ENCODE measurements at places on chromosomes 11 and 22.

- DNase-seq, result no peak
Observed at GRCh38 chr11:130720232-130721022, 195.9 kb downstream of the SNX19 start.

DNA sequence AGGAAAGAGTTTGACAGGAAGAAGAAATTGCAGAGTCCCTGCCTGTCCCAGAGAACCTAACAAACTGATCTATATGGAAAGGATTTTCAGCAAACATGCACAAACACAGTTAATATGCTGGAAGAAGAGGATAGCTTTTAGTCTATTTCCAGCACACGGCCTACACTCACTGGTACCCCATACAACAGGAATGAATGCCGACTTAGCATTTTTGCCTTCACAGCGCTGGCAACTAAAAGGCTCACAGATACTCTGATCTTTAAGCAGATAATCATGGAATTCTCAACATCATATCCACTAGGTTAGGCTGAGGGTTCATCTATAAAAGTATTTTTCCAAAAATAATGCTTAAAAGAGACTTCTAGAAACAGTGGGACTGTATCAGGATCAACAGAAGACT, 9.8 kb upstream of the TUBA8 start:
- no peak for DNase-seq

DNA sequence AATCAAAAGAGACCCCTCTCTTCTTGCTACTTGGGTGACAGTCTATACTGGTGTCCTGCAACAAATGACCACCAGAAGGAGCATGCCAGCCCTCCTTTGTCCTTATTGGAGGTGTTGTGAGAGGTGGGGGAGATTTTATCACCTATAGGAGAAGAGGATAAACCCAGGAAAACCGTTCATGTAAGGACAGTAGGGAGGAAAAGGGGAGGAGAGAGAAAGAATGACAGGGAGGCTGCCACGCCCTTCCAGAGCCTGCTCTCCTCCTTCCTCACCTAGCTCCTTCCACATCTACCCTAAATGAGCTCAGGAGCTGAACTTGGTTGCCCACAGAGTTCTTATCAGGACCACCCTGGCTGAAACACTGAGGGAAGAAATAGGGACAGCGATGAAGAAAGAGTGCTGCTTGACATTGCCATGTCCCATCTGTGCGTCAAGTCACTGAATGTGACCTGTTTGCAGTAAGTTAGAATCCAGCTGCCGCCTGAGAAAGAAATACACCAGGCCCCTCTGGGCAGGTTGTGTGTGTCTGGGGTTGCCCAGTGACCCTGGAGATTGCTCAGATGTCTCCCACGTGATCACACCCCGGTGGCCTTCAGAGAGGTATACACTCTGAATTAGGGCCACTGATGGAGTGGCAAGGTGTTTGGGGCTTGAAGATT, 40.4 kb upstream of the ETS1 start:
- no peak for DNase-seq

DNA sequence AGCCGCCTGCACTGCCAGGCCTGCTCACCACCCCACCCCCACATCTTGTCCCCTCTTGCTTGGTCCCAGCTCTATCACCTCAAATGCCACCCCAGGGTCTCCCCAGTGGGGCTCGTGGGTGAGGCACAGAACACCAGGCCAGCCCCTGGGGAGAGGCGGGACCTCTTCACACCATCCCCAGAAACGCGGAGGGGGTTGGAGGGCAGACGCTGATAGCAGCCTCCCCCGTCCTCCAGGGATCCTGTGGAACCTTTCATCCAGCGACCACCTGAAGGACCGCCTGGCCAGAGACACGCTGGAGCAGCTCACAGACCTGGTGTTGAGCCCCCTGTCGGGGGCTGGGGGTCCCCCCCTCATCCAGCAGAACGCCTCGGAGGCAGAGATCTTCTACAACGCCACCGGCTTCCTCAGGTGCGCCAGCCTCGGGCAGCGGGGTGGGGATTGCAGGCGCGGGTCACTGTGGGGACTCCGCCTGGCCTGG, 5.8 kb downstream of the PKP3 start:
- no peak for DNase-seq

DNA sequence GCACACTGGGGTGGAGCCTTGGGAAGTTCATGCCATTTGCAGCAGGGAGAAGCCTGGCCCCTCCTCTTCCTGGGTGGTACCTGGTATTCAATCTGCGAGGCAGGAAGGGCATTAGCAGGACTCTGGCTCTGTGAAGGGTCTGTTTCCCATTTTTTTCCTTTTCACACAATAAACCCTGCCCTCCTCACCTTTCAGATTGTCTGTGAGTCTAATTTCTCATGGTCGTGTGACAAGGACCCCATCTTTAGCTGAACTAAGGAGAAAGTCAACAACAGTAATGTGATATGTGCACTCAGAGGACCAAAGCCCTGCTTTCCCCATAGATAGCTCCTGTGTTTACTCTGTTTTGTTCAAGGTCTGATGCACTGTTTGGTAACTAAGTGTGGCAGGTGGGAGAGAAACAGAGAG, 26.6 kb upstream of the CASP4 start:
- DNase-seq, result no peak

GRCh38 chr11:15890031-15890713, 466.2 kb downstream of the SOX6 start:
- DNase-seq, result no peak

GRCh38 chr11:65576232-65576866, 496 bp downstream of the EHBP1L1 start:
- no peak for DNase-seq

DNA sequence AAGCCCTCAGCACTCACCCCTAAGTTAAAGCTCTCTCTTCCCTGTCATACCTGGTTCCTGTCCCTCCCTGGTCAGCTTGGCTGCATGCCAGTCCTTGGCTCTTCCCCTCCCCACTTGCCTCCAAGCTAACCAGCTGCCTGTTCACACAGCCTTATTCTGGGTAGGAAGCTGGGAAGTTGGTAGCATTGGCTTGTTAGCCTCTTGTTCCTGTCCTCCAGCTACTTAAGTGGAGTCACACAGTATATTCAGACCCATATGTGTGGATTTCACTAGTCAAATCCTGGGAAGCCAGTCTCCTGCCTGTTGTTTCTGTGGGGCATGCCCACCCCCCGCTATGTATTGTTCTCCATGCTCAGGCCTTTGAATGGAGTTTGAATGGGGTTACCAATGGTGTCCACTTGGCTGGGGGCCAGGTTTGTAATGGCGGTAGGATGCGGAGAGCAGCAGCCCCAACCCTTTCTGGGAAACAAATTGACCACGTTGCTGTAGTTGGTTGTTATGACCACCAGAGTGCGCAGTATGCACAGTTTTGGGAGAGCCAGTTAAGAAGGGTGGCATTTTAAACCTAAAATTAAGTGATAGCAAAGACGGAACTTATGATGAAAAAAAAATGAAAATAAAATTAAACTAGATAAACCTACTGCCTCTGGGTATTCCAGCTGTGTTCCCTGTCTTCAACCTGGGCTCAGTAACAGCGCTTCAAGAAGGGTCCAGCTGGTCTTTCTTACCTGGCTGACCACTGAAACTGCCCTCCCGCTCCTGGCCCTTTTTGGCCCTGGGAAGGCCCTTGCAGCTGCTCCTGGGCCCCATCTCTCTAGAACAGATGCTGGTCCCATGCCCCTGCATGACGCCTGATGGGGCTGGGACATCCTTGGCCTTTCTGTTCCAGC, 10.7 kb upstream of the RPS3 start:
- DNase-seq, result peak; percentile 93

DNA sequence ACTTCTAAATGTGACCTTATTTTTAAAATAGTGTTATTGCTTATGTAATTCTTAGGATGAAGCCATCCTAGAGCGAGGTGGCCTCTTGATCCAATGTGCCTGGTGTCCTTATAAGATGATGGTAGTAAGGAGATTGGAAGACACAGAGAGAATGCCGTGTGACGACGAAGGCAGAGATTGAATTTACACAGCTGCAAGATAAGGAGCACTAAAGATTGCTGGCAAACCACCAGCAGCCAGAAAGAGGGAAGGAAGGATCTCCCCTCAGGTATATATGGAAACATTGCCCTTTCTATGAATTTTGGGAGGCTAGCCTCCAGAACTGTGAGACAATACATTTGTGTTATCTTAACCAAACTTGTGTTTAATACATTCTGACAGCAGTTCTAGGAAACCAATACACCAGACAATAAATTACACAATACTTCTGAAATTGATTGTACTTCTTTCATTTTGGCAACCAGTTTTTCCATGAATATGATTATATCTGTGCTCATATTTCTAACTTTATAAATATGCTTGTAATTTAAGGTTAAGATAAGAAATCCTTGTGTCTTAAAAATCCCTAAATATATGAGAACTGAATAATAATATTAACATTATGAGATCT, 86.3 kb upstream of the VPREB1 start:
- no peak for DNase-seq

- DNase-seq, result peak; percentile 65
Observed at GRCh38 chr22:40289991-40290459, 56.3 kb upstream of the ADSL start.

GRCh38 chr22:27518531-27519340, 282.8 kb downstream of the MN1 start:
- DNase-seq, result no peak

DNA sequence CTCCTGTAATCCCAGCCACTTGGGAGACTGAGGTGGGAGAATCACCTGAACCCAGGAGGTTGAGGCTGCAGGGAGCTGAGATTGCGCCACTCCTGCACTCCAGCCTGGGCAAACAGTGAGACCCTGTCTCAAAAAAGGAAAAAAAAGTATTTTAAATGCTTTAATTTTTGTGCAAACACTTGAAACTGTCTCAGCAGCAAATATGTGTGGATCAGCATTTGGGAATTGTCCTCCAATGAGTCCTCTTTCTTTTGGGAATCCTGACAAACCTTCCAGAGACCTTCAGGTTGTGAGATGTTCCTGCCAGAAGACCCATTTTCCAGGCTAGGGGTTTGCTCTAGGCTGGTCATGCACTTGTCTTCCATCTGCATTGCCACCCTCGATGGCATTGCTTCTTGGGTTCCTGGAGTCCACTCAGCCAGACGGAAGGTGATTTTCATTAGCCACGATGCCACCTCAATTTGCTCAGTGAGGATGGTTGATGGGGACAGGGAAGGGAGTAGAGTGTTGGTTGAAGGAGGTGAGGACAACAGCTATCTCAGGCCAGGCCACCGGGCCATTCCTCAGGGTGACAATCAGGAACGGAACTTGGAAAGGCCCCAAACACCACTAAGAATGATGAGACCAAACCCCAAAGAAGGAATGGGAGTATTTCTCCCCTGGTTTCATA, 55.4 kb downstream of the ST14 start:
- DNase-seq, result no peak

- no peak for DNase-seq
Observed at GRCh38 chr11:113628912-113629311, 77.2 kb downstream of the TMPRSS5 start.

GRCh38 chr11:61125310-61125684, 23.0 kb downstream of the CD5 start:
- DNase-seq, result no peak

GRCh38 chr11:65883786-65884715, 4.2 kb downstream of the FIBP start:
- DNase-seq, result no peak

DNA sequence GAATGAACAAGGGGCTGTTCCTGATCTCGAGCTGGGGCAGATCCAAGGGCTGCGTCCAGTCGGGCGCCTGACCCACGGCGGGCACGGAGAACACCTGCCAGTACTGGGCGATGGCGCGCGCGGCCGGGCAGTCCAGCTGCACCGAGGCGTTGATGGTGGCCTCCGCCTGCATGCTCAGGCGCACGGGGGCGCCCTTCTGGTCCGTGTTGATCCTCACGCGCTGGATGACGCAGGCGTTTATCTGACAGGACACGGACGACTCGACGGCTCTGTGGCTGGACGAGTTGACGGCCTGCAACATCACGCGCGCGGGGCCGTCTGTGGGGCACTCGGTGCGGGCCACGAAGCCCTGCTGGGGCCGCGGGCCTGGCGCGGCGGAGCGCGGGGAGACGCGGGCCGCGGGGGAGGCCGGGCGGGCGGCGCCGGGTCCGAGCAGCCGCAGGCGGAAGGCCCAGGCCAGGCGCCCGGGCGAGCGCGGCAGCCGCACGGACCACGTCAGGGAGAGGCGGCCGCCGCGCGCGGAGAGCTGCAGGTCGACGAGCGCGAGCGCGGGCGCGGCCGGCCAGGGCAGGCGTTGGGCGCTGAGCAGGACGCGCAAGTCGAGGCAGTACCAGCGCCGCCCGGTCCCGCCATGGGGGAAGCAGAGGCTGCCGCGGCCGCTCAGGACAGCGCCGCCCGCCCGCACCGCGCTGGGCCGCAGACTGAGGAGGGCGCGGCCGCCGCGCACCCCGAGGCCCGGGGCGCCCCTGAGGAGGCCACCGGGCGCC, 511 bp downstream of the PKDREJ start:
- DNase-seq, result peak; percentile 79

GRCh38 chr11:72727521-72727920, 24.7 kb downstream of the ARAP1 start:
- DNase-seq, result no peak

DNA sequence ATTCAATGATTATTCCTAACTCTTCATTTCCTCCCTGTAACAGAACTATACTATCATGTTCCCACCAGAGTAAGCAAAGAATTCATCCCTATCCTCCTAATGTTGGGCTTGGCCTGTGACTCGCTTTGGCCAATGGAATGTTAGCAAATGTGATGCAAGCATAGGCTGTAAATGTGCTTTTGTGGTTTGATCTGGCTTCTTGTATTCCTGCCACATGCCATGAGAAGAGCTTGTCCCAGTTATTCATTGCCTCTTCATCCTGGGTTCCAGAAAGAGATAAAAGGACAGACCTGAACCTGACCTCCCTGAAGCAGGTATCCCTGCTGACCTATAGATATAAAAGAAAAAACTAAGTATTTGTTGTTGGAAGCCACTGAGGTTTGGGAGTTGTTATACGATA, 51.0 kb downstream of the SYTL2 start:
- DNase-seq, result no peak

- peak; percentile 6 for DNase-seq
Observed at GRCh38 chr11:87954476-87954875, 220.8 kb downstream of the RAB38 start.

GRCh38 chr11:12705874-12706273, 31.7 kb downstream of the TEAD1 start:
- no peak for DNase-seq

DNA sequence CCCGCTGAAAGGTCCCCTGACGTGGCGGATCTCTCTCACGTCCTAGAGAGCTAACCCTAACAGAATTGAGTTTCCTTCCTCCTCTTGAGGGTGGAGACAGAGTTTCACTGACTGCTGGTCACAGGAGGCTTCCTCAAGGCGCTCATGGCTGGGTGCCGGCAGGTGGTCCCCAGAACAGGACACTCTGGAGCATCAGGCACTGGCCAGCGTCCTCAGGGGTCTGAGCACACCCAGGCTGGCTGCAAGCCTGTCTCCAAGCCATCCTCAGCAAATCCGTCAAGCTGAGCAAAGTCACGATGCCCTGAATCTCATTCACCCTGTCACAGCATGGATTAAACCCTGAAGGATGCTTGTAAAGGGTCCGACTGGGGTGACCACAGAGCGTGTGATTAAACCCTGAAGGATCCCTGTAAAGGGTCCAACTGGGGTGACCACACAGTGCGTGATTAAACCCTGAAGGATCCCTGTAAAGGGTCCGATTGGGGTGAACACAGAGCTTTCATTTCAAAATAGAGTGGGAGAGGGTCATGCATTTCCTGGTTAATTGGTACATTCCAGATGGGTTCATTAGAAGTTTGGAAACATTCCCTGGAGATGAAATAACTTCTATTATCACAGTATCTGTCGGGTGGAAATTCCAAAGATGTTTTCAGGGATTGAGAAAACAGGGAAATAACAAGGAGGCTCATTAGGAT, 473.0 kb downstream of the BRD1 start:
- DNase-seq, result no peak

Measured in hematopoietic multipotent progenitor cell (in vitro differentiated cells).